ENCODE measurements at places on chromosomes 1 and 21.

- DNase-seq = no peak
Observed at GRCh38 chr21:15128267-15128666, 63.5 kb upstream of the NRIP1 start.

- DNase-seq = no peak
Observed at GRCh38 chr21:45741691-45742090, 98.2 kb downstream of the PCBP3 start.

DNA sequence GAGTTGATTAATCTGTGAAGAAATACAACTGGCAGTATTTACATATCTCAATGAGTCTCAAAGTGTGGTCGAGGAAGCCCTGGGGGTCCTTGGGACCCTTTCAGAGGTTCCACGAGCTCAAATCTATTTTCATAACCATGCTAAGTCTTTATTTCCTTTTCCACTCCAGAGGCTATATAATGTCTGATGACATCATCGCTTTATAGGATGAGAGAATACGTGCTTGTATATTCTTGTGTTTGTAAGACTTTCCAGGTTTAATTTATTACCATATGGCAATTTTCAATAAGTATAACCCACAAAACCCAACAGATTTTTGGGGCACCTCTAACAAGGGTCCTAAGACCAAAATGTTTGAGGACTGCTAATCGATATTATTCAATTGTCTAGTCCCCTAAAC is 1.4 kb upstream of the SLC19A2 start:
- no peak for DNase-seq

DNA sequence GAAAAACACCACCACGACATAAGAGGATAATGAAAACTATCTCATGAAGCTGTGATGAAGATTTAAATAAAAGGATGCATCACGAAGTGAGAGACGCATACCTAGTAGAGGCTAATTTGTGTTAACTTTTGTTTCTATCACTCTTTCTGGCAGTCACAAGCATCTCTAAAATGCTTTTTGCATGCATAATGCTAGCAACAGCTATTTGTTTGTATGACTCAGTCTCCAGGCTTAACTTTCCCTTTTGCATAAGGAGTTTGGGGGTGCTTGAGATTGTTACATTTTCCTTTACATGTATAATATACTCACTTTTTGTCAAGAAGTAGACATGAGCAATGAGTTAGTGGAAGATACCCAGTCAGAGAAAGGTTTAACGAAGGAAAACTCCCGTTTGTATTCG is 385.4 kb downstream of the DISC1 start:
- DNase-seq = no peak

GRCh38 chr1:62722796-62723195 is 34.6 kb upstream of the DOCK7 start:
- no peak for DNase-seq
